T-helper 9 cell (primary cell): ENCODE measurements at places on chromosomes 4 and X.

GRCh38 chr4:168880811-168881595 is 129.1 kb downstream of the CBR4 start:
- DNase-seq, result no peak

GRCh38 chr4:80840396-80840795 is 190.1 kb upstream of the BMP3 start:
- no peak for DNase-seq

GRCh38 chrX:45935408-45935807 is 609.8 kb downstream of the ZNF674 start:
- DNase-seq, result no peak

GRCh38 chrX:74382613-74383012 is 38.7 kb upstream of the SLC16A2 start:
- DNase-seq, result peak; percentile 42

- no peak for DNase-seq
Observed at GRCh38 chr4:16466581-16466980, 240.3 kb upstream of the TAPT1 start.

DNA sequence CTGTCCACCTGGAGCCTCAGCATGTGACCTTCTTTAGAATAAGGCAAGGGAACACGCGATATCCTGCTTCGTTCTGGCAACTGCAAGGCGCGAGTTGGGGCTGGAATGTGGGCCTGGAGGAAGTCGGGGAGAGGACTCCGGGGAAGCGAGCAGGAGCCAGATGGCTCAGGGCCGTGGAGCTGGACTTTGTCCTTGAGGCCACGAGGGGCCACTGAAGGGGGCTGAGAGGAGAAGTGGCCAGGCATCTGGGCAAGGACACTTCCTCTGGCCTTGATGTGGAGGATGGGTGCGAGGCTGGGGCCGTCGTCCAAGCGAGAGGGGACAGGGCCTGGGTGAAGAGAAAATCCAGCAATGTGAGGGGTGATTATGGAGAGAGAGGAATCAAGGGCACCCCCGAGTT is 12.2 kb upstream of the DUSP9 start:
- DNase-seq, result no peak

GRCh38 chrX:127908384-127908783 is 143.8 kb downstream of the ACTRT1 start:
- no peak for DNase-seq

- no peak for DNase-seq
Observed at GRCh38 chr4:87804871-87805270, 5.5 kb downstream of the IBSP start.

GRCh38 chrX:139199933-139200332 is 330.6 kb upstream of the F9 start:
- DNase-seq, result no peak

DNA sequence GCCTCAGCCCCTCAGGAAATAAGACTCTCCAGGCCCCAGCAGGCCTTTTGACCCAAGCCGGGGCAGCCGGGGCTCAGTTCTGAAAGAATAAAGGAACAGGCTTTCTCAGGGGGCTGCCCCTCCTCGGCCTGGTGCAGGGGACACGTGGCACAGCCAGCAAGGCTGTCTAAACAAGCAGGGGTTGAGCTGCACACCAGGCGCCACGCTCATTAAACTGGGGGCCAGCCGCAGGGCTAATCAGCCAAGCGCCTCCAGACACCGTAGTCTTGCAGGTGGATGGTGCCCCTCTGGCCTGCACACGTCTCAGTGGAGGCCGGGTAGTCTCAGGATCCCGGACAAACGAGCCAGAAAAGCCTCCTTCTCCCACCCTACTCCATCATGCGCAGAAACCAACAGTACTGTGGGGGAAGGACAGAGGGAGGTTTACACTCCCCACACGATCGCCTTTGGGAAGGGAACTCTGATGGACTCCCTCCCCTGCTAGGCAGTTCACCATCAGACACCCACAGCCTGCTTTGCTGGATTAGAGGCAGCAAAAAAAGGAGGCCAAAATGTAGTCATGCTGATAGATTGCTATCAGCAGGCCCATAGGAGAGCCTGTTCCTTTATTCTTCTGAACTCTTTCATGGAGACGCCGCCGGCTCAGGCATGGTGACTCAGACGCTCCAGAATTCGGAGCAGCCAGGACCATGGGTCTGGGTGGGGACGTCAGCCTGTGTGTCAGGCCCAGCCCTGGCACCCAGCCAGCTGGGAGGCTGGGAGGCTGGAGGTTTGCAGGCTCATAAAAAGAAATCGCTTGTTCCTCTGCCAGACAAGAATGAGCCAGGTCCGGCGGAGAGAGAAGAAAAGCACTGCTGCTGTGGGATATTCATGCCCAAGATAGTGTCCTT is 342.4 kb downstream of the BCOR start:
- no peak for DNase-seq

- DNase-seq, result no peak
Observed at GRCh38 chr4:152784490-152785350, 5.0 kb downstream of the ARFIP1 start.

- no peak for DNase-seq
Observed at GRCh38 chr4:81412946-81413495, 58.7 kb downstream of the RASGEF1B start.

DNA sequence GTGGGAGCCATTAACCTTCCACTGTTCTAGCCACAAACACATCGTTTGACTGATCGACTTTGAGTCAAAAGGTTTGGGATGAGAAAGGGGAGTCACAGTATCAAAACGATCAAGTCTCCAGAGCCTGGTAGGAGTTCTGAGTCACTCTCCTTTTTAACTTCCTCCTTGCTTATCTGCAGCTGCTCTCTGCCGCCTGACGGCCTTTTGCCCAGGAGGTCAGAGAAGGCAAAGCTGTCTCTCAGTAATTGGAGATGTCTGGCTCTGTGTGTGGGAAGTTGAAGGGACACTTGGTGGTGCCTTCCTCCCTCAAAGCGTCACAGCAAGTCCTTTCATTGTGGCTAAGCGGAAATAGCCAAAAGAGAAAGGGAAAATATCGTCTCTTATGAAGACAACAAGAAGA is 63.1 kb downstream of the ANOS1 start:
- no peak for DNase-seq

DNA sequence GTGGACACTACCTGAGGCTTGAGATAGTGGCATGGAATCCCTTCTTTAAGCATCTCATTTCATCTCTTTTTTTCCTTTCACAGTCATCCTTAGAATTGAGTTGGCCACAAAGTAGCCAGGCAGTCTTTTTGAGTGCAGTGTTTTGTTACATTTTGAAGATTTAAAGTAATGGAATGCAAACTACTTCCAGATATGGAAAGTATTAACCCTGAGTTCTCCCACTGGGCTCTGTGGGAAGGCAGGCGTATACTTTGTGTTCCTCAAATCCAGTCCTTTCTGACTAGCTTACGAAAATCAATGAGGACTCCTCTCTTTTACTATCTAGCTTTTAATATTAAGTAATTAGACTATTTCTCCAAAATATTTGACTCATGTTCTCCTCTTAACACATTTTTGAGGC is 29.9 kb downstream of the PCDH10 start:
- no peak for DNase-seq

- DNase-seq, result peak; percentile 32
Observed at GRCh38 chr4:123616951-123617461, 220.4 kb downstream of the SPRY1 start.

- no peak for DNase-seq
Observed at GRCh38 chr4:161457311-161457710, 706.5 kb downstream of the FSTL5 start.

DNA sequence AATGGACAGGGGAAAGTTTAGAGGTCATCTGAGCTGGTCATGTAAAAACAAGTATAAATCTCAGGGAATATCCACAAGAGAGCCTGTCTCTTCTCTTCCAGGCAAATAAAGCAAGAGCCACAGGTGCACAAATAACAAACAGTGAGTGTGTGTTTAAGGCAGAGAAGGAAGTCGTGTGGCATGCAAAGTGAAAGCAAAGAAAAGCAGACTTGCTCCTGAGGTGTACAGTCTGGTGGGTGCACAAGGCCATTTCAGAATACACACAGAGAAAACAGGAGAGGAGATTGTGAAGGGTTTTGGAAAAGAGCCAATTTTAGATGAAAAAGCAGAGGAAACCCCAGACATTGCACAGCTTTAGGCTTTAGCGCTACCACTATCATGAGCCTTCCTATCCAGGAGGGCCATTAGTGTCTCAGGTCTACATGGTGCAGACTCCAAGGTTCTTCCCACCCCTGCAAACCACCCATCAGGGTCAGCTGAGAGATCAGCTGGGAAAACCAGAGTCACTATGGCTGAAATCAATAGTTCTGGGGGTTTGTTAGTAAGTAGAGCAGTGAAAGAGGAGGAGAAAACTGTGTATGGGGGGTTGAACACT is 355.8 kb downstream of the KLHL4 start:
- no peak for DNase-seq

GRCh38 chr4:127967141-127967775 is 2.1 kb downstream of the ABHD18 start:
- no peak for DNase-seq

- no peak for DNase-seq
Observed at GRCh38 chr4:153206534-153206933, 2.3 kb downstream of the TRIM2 start.

GRCh38 chr4:176546975-176547374 is 227.2 kb downstream of the SPCS3 start:
- DNase-seq, result no peak

- no peak for DNase-seq
Observed at GRCh38 chrX:133033010-133033409, 63.9 kb downstream of the USP26 start.
